COLO829 (cell line): ENCODE measurements at places on chromosomes 2 and 18.

DNA sequence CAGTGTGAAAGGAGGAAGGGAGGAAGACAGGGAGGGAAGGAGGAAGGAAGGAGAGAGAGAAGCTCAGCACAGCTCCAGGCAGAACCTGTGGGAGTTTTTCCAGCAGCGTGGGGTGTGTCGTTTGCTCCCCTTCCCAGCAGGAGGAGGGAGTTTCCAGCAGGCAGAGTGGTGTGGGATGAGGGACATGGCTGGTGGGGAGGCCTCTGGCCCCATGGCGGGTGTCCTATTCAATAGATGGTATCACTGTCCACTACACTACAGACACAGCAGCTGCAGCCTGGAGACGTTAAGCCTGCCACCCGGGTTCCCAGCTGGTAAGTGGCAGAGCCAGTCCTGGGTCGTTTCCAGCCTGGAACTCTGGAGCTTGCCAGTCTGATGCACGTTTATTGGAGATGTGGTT is 44.7 kb downstream of the GLI2 start:
- no peak for DNase-seq

DNA sequence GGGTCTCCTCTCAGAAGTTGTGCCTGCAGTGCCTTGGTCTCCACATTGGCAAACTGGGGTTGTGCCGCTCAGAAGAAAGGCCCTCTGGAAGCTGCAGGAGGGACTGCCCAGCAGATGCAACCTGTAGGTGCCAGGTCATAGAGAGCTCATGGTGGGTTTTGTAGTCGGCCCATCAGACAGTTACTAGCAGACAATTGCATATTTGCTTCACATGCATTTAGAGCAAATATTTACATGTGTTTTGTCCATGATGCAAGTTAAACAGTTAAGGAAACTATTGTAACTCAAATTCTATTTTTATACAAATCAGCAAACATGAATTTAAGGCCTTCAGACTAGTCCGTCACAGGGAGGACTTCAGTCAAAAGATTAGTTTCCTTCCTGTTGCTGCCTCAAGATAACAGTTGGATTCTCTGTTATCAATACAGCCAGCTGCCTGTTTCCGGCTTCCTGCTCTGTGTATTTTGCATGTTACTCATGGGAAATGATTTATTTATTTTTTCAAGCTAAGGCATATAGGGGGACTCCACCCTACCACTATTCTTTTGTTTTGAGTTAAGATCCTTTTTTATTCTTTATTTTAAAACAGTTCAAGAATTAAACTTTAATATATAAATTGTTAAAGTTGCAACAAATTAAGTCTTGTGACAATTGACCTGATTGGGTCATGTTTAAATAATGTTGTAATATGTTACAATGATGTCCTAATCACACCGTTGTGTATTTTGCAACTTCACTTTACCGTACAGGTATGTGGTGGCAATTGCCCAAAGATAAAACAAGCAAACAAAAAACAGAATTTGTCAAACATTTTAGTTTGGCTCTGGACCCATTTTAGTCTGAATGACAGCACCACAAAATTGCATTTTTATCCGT is 133.5 kb downstream of the SPTBN1 start:
- DNase-seq, result peak; percentile 74

- DNase-seq, result peak; percentile 99
These were observed 2.4 kb upstream of the LPIN1 start for GRCh38 chr2:11743846-11744553.

- no peak for DNase-seq
These were observed 271.8 kb upstream of the TFPI start for GRCh38 chr2:187826023-187826422.

DNA sequence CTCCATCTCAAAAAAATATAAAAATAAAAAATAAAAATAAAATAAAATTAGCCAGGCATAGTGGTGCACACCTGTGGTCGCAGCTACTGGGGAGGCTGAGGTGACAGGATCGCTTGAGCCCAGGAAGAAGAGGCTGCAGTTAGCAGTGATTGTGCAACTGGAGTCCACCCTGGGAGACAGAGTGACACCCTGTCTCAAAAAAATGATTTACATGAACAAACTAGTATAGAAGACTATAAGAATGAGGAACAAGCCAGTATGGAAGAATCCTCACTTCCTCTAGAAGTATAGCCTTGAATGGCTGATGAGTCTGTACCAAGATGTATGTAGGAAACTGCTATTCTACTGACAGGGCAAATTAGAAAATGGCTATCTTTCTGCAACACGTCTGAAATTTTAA is 10.9 kb downstream of the YES1 start:
- no peak for DNase-seq

DNA sequence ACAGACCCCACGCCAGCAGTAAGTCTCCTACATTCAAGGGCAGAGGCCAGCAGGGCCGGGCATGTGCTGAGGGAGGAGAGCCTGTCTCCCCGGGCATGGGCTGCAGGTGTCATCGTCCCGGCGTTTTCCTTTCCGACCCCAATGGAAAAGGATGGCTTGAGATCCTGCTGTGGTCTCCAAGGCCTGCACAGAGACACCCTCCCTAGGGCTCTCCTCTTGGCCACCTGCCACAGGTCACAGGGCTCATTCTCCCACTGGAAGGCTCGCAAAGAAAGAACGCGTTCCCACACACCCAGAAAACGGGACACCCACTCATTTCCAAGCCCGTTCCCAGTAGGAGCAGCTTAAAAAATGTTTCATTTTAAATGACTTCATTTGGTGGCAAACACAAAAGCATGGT is 41.0 kb downstream of the DIPK1C start:
- DNase-seq, result no peak

DNA sequence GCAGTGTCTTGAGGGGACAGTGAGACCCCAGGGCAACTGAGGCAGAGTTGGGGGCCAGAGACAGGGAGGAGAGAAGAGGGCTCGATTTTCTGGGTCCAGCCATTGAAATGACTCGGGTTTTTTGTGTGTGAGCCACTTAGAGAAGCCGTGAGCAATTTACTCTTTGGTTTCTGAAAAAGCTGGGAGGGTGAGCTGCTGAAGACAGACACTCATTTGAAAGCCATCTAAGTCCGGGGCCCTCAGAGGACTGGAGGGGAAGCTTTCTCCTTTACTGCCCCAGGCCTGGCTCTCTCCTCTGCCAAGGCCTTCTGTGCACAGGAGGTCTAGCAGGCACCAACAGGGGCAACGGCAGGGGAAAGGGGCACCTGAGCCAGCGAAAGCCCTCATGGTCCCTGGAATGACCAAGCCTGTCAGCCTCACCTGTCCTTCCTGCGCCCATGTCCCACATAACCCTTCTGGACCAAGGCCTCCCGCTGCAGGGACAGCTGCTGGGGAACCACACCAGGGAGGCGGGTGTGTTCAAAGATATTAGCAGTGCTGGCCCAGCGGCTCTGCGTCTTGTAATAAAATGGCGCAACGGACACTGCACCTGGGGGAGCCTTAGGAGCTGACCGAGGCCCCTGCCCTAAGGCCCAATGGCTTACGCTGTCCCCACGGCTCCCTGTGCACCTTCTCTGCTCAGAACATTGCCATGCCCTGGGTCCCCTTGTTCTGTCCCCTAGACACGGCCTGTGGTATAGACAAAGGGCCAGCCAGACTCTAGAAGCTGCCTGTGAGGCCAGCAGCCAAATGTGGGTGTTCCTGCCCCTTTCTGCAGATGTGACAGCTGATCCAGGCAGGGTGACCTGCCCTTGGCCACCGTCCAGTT is 45.8 kb downstream of the HS6ST1 start:
- DNase-seq, result no peak

DNA sequence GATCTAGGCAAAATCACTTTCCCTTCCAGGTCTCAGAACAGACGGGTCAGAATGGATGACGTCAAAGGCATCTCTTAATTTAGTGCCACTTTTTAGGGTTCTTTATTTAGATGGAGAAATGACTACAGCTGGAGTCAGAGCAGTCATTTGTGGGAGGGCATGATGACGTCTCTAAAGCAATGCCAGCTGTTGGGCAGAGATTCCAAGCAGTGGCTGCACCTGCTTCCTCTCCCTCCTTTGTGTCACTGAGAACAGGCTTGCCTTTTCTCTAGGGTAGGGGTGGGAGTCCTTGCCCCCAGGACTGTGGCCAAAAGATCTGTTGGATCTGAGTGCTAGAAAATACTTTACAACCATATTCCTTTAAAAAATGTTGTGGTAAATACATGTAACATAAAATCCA is 28.7 kb upstream of the SKOR2 start:
- no peak for DNase-seq

GRCh38 chr2:26613241-26614215 is 27.6 kb downstream of the CIB4 start:
- DNase-seq, result no peak

- no peak for DNase-seq
These were observed 24.9 kb upstream of the ATG16L1 start for GRCh38 chr2:233226511-233227031.

GRCh38 chr2:176753752-176754474 is 458.7 kb upstream of the HNRNPA3 start:
- no peak for DNase-seq

GRCh38 chr2:70984228-70984575 is 5.8 kb downstream of the ANKRD53 start:
- no peak for DNase-seq

- DNase-seq, result no peak
These were observed 174.1 kb upstream of the ALPP start for GRCh38 chr2:232204457-232204931.

GRCh38 chr2:210429403-210430137 is 47.0 kb downstream of the LANCL1 start:
- no peak for DNase-seq

DNA sequence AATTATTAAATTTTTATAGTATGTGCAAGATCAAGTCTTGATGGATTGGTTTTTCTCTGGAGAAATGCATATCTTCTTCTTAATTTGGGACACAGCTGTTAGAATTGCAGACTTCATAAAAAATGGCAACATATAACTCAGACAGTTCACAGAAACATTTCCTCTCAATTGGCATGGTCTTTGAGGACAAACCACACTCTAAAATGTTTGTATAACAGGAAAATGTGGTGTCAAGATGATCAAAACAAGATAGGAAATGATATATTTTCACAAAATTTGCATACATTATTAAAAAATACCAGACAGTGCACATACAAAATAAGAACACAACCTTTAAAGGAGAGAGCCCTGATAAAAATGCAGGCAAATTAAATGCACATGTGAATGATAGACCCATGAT is 63.9 kb downstream of the ICOS start:
- DNase-seq, result no peak

DNA sequence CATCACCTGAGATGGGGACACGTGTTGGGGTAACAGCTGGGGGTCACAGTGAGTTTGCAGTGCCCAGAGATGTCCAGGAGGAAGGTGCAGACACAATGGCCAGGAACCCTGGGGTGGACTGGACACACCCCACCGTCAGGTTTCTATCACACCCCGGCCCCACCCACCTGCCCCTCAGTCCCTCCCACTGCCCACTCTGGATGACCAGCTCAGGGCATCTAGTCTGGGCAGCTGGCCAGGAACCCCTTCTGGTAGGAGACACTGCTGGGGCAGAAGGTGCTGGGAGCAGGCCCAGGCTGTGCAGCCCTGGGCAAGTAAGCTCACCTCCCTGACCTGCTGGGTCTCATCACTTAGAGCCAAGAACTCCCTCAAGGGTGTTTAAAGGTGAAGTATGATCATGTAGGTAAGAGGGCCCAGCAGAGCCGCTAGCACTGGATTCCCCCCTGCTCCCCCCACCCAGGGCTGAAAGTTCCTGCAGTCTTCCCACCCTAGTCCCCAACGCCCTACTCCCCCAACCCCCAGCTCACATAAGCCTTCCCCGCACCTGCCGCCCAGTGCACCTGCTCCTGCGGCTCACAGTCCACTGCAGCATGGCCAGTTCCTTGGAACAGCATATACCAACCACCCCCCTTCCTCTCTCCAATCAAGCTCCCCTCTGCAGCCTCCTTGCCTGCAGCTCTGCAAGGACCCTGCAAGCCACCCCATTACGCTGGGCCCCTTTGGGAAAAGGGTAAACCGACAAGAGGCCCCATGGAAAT is 17.3 kb downstream of the BIN1 start:
- DNase-seq, result no peak

DNA sequence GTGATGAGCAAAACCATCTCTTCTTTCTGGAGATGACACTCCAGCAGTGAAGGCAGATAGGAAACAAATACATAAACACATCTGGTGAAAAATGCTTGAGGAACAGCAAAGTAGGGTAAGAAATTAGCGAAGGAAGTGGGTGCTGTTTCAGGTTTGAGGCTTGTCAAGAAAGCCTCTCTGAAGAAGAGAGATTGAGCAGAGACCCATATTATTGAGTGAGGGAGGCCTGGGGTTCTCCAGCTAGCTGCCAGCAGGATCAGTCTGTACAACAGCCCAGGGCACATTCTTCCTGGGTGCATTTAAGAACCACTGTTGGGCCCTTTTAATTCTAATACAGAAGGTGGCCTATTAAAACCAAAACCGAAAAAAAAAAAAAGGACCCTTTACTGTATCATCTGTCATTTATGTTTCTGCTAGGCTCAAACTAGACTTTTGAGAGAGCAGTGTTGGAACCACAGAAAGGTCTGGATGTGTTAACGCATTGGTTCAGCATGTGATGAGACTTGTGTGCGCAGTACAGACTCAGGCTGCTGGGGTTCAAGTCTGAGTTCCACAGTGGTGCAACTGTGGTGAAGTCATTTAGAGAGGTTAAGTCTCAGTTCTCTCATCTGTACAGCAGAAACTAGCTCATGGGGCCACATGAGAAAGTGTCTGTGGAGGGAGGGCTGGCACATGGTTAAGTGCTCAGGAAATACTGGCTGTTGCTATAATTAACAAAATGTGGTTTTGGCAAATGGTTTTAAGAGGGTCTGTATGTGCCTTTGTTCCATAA is 28.9 kb downstream of the MGAT5 start:
- no peak for DNase-seq

- no peak for DNase-seq
These were observed 56.7 kb downstream of the TNS1 start for GRCh38 chr2:217946051-217946450.

DNA sequence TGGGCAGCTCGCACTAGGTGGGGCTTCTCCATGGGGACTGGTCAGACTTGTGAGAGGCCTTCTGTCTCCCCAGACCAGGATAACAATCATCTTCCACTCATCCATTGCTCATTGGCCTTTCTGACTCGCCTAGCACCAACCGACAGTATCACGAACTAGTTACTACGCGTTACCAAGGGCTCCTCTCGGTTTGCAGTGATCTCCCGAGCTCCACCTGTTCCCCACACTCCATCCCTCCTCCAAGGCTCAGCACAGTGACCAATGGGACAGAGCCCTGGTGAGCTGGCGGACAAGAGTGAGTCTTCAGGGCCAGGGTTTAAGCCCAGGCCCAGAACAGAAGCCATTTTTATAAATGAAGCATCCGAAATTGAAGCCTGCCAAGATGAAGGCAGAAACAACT is 42.8 kb upstream of the SMAD7 start:
- DNase-seq, result no peak

DNA sequence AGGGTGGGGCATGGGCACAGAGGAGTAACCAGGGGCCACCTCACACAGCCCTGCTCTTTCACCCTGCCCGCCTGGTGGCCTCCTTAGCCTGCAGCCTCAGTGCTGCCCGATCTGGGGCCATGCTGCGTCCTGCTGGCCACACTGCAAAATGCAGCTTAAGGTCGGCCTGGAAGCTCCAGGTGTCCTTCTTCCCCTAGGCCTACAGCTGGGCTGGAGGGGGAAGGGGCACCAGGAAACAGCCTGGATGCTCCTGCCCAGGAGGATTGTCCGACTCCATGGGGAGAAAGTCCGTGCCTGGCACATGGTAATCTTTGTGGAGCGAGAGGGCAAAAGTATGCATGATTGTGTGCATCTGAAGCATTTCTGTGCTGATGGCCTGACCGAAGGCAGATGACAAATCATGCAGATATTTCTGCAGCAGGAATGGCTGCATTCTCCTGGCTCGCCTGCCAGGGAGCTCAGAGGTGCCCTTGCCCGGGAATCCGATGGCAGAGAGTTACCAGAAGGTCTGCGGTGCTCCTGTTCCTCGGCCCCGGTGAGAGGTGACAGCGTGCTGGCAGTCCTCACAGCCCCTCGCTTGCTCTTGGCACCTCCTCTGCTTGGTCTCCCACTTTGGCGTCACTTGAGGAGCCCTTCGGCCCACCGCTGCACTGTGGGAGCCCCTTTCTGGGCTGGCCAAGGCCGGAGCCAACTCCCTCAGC is 12.8 kb upstream of the ALPP start:
- no peak for DNase-seq
